ENCODE measurements at places on chromosomes 2 and 18. TPM values are rescaled to one million over a fixed set of nuclear protein-coding genes. Genes with fewer than 3 reads are reported as not detected.

GRCh38 chr2:207385903-207386302, 143.9 kb upstream of the CREB1 start:
- DNase-seq, result no peak

Gene CDH2
- 162 TPM for total RNA-seq

DNA sequence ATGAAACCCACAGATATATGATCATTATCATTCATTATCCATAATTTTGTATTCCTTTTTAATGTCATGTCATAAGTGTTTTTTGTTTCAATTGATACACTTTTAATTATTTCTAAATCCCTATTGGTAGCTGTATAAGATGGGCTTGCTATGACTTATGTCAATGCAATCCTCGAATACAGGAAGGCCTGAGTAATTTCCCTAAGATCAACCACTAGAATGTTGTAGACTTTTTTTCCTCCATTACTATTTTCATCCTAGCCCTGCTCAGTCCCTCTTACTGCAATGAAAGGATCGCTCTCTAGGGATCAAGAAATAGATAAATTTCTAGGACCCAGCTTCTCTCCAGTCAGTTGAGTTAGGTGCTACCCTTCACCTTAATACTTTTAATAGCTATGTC, 186.3 kb downstream of the KCNE4 start:
- DNase-seq, result no peak

Gene AKAIN1
- total RNA-seq, result not detected

Gene HOXD8
- total RNA-seq, result 9.3 TPM

DNA sequence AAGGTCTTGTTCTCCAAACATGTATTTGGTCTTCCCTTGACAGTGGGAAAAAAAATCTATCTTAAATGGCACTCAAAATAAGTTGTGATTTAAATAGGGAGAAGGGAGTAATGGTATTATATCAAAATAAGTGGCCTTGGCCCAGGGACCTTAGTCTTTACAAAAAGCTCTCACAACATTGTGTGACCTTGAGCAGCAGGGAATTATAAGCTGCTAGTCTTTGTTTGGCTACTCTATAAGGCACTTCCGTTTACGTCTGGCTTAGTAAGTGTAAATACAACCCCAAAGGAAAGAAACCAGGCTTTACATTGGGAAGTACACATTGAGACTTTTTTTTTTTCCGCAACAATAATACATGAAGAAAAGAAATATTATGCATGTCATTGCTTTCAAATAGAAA, 734.0 kb upstream of the LINC00305 start:
- no peak for DNase-seq

Gene HOXD13
- not detected for total RNA-seq

GRCh38 chr2:203340791-203341487, 12.7 kb downstream of the ABI2 start:
- no peak for DNase-seq

DNA sequence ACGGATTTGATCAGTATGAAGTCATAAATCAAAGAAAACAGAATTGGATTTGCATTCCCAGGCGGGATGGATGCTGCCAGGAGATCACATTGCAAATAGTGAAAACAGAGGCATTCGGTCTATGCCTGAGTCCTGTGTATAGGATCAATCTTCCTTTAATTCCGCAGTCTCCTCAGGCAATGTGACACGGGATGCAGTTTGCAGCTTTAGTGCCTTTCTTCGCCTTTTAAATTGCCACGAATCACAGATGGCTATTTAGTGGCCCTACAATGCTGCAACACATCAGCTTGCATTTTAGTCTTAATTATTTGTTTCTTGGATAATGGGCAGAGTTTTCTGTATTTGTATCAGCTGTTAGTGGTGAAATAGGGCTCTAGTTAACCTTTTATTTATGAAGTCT, 6.8 kb downstream of the ADCYAP1 start:
- no peak for DNase-seq

- DNase-seq, result no peak
These were observed 7.3 kb upstream of the PRLH start for GRCh38 chr2:237558961-237559641.

Gene FEV
- total RNA-seq, result 0.56 TPM

Gene RAB6D
- 0.59 TPM for total RNA-seq

GRCh38 chr18:46035696-46036680, 36.1 kb downstream of the PSTPIP2 start:
- DNase-seq, result no peak

Gene MRPL19
- total RNA-seq, result 40.1 TPM

DNA sequence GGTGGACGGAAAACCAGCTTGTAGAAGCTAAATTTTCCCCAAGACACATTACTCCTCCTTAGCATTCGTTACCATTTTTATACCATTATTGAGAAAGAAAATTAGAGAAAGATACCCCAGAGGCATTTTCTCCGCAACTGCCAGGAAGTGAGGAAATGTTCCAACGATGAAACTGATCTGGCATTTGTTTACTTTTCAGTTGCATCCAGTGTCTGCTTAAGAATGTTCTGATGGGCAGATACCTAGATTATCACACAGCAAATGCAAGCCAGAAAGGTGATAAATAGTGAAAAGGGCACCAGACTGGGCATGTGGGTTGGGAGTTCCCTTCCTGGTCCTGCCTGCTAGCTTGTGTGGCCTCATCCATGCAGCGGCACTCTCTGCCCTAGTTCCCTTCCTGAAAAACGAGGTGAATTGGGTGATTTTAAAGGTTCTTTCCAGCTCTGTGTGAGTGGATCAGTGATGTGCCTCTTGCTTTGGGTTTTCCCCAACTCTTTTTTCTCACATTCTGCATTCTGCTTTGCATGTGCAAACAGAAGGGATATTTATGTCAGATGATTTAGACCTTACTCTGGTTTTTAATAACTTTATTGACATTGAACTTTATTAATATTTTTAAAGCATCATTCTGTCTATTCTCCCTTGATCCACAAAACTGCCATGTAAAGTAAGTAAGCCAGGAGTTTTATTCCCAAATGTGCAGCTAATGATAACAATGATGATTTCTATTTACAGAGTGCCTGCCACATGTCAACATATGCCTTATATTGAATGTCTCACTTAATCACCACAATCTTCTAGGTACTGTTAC, 139.6 kb downstream of the INSIG2 start:
- DNase-seq, result no peak

DNA sequence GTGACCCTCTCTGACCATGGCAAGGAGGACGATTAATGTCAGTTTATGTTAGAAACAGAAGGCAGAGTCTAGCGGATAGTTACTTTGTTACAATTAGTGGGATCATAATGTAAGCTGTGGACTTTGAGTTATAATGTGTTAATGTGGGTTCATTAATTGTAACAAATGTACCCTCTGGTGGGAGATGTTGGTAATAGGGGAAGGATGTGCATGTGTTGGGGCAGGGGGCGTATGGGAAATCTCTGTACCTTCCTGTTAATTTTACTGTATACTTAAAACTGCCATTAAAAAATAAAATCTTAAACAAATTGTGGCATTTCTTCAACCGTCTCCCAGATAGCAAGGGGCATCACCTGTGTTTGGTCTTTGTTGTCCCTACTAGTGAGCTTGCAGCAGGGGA, 4.8 kb downstream of the UBE2F start:
- DNase-seq, result no peak

- no peak for DNase-seq
These were observed 91.0 kb downstream of the TMEM17 start for GRCh38 chr2:62415019-62415431.

DNA sequence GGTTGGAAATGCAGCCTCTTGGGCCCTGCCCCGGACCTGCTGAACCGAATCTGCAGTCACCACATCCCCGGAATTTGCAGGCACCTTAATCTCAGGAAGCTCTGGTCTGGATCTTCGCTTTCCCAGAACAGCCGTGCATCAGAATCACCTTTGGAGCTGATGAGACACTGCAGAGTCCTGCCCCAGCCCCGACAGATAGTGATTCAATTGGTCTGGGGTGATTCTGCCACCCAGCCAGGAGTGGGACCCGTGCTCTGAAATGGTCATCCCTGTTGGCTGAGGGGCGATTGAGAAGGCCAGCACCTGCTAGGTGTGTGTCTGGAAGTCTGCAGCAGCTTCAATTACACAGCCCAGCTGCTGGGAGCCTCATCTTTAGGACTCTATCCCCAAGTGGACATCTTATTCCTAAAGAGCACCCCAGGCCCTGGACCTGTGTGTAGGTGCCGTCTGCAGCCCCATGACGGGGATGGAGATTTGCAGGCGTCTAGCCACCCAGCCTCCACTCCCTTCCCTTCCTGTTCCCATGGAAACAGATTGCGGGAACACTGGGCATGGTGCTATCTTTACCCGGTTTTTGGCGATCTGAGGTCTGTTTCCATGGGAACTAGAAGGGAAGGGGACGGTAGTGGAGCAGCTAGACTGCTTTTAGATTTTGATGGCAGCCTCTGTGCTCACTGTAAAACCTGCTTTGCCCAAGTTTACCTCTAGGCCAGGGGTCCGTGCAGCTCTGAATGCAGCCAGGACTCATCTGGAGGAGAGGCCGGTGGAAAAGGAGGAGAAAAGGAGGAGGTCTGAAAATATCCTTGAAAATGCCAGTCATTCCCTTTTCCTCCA, 156.1 kb downstream of the LDLRAD4 start:
- DNase-seq, result no peak

DNA sequence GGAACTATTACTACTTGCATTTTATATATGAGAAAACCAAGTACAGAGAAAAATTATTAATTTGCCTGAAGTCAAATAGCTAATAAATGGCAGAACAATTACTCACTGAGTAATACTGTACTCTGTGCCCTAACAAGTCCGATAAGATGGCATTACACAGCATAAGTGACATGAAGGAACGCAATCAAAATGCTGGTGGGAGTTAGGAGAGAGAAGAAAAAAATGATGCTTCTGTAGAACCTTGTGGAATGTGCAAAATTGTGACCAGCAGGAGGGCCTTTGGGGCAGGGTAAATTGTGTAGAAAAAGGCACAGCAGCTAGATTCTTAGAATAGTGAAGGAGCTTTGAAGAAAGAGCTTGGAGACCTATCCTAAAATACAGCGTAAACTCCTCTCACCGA, 32.9 kb downstream of the EPHA4 start:
- DNase-seq, result no peak

Gene GATA6
- 23.8 TPM for total RNA-seq

DNA sequence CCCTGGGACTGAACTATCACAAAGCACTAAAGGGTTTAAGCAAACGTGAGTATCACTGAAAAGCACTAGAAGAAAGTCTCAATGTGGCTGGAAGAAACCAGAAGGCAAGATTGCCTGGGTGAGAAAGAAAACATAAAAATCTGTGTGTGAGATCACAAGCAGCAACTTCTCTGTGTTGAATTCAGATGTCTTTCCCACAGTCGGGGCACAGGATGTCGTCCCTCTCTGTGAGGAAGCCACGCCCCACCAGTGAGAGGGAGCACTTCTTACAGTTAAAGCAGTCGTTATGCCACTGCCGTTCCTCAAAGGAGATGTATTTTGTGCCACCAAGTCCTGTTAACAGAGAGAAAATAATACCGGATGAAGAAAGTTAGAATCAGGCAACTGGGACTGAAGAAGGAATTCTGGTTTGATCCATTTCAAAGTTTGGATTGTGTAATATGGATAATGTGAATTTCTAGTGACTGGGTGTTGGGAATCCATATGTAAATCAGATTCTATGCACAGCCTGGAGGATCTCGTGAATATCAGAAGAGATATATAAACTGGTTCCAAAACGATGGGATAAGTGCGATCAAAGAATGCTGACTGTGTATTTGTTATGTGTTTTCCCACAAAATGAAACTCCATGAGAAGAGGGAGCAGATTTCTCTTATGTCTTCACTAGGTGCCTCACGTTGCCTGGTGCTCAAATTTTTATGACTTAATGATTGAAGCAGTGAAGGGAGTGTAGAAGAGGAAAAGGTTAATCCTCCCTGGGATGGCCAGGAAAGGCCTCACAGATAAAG, 24.0 kb downstream of the C2orf49 start:
- no peak for DNase-seq

GRCh38 chr2:184530239-184530638, 68.1 kb upstream of the ZNF804A start:
- DNase-seq, result no peak

DNA sequence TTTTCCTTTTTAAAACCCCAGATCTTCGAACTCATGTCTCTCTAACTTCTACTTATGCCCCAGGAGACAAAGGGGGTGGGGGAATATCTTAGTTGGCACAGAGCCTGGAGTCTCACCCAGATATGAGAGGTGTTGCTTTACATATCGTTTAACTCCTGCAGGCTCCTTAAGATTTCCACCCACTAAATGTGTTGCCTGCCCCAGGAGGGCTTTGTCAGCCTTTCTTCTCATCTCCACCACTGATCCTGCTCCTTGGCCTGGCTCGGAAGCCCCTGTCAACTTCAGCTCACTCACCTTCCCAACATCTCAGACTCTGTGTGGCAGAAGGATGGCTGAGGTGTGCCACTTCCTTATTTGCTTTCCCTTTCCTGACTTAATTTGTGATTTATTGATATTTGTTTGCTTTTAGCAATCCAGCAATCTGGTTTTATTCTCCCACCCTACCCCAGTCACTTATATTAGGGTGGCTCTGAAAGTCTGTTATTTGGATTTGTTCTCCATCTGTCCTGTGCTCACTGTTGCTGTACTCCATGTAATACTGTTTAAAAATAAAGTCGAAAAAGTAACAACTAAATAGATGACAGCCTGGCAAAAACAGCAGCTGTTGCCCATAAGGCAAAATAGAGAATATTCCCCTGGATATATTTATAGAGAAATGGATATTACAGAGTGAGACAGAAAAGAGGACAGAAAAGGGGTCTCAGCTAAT, 200.6 kb downstream of the ZBTB7C start:
- DNase-seq, result no peak

DNA sequence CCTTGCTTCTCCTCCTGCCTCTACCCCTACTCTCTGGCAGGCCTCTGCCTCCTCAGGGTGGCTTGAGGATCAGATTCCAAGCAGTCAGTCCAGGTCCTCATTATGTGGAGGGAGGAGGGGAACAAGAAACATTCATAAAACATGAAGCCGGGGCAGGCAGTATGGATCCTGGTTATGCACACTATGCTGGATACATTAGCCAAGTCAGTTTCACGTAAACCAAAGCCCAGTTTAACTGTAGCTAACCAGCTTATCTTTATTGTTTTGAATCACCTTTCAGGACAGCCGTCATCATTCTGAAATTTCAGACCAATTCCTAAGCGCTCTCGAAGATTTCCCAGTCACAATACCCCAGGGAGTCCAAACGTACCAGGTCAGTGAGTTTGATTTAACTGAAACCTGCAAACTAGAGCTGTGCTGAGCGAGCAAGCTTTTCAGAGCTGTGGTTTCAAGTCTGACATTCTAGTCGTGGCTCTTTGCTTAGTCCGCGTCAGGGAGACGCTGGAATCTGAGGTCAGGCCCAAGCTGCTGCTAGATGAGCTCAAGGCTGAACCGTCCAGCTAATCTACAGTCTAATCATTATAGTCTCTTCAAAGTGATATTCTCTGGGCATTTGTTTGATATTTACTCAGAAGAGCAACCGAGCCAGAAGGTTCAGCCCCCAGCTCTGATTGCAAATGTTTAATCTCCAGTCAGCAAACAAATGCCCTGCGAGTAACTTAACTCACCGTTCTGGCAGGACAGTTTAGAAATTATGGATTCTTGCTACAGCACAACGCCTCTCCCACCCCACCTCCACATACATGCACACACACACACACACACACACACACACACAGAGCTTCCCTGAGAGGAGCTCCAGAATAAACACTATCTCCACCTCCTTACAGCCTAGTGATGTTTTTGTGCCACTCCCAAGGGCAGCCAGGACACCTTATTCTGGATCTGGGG, 63.8 kb upstream of the BZW1 start:
- no peak for DNase-seq

All from endothelial cell (in vitro differentiated cells).